ENCODE measurements at places on chromosomes 7 and 10. TPM values are rescaled to one million over a fixed set of nuclear protein-coding genes. Genes with fewer than 3 reads are reported as not detected.

Gene EVX1
- total RNA-seq: not detected

Gene AGAP5
- 3.4 TPM for total RNA-seq

Gene SFTPA1
- total RNA-seq: not detected

Gene WASHC2A
- total RNA-seq: 56.1 TPM

Gene SAP25
- total RNA-seq: not detected

Gene MUC3A
- not detected for total RNA-seq

Gene GIMAP4
- total RNA-seq: not detected

Gene DEPP1
- 35.7 TPM for total RNA-seq

Measured in hair follicle dermal papilla cell (primary cell).